ENCODE measurements at places on chromosomes 6 and 20. TPM values are rescaled to one million over a fixed set of nuclear protein-coding genes. Genes with fewer than 3 reads are reported as not detected.

SLC25A27 gene
- total RNA-seq: 30.9 TPM

SLC22A2 gene
- not detected for total RNA-seq

LY6G6D gene
- total RNA-seq: not detected

ABHD16B gene
- not detected for total RNA-seq

BPIFA1 gene
- total RNA-seq: not detected

PTPRA gene
- total RNA-seq: 121 TPM

OR2H2 gene
- not detected for total RNA-seq

PACSIN1 gene
- total RNA-seq: not detected

HS3ST5 gene
- total RNA-seq: not detected

DOK5 gene
- 1.4 TPM for total RNA-seq

EZR gene
- total RNA-seq: 94.0 TPM

CCDC28A gene
- total RNA-seq: 21.6 TPM

PLCB1 gene
- total RNA-seq: 110 TPM

PRL gene
- not detected for total RNA-seq
